ENCODE measurements at places on chromosomes 3 and 15. TPM values are rescaled to one million over a fixed set of nuclear protein-coding genes. Genes with fewer than 3 reads are reported as not detected.

The C3orf85 gene
- not detected for total RNA-seq

The ARRDC4 gene
- 9.2 TPM for total RNA-seq

The HTR3E gene
- total RNA-seq = not detected

The TMC3 gene
- not detected for total RNA-seq

The KLHL40 gene
- total RNA-seq = not detected

The GOLGA8G gene
- total RNA-seq = not detected

The SPINT1 gene
- 0.15 TPM for total RNA-seq

The IFT57 gene
- 94.8 TPM for total RNA-seq

The CFAP100 gene
- not detected for total RNA-seq

The GOLGA8S gene
- 0.15 TPM for total RNA-seq
